Esophagus muscularis mucosa (tissue), 4 donors: ENCODE measurements at places on chromosomes 4 and X. TPM values are rescaled to one million over a fixed set of nuclear protein-coding genes. Genes with fewer than 3 reads are reported as not detected.

The HSFX3 gene
- total RNA-seq: not detected

The STBD1 gene
- total RNA-seq: 19.2 TPM

- no peak for DNase-seq
- H3K4me1 ChIP-seq: no peaks in the 10 kb centered on the region
- H3K27ac ChIP-seq: no peak overlapping the region
- no peak overlapping the region for H3K4me3 ChIP-seq
- H3K36me3 ChIP-seq: no peaks in the 10 kb centered on the region
These were observed 438.3 kb downstream of the CENPC start for GRCh38 chr4:67106861-67107460.

The DNAAF6 gene
- not detected for total RNA-seq

GRCh38 chr4:64353904-64354303 lies 55.3 kb downstream of the TECRL start:
- no peaks in the 10 kb centered on the region for H3K27me3 ChIP-seq
- H3K4me1 ChIP-seq: no peaks in the 10 kb centered on the region
- no peak overlapping the region for H3K4me3 ChIP-seq

The GPC4 gene
- 54.3 TPM for total RNA-seq

The BCOR gene
- 21.1 TPM for total RNA-seq

DNA sequence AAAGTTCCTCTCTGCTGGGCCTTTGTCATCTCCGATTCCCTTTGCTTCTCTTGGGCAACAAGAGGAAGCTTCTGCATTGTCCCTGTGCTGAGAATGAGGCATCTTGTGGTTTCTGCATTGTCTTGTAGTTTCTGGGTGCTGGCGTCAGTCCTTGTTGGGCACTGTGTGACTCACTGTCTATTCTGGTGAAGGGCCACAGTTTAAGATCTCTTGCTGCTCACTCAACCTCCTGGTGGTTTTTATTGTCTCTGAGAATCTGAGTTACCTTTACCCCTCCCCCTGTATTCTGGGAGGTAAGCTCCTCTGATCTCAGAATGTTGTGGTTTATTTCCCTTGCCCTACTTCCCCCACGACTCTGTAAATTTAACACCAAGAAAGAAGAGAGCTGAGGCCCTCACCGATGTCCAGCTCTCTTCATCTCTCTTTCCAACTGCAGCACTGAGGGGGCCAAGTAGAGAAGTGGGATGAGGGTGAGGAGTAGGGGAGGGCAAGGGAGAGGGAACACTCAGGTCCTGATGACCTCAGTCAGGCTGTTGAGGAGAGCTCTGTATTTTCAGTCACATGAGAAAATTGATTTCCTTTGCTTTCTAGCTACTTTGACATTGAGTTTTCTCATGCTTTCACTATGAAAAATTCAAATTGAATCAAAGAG lies 441.6 kb upstream of the PITX2 start:
- no peaks in the 10 kb centered on the region for H3K36me3 ChIP-seq
- no peak for DNase-seq
- no peaks in the 10 kb centered on the region for H3K27me3 ChIP-seq
- H3K4me3 ChIP-seq: no peak overlapping the region
- no peak overlapping the region for H3K27ac ChIP-seq

DNA sequence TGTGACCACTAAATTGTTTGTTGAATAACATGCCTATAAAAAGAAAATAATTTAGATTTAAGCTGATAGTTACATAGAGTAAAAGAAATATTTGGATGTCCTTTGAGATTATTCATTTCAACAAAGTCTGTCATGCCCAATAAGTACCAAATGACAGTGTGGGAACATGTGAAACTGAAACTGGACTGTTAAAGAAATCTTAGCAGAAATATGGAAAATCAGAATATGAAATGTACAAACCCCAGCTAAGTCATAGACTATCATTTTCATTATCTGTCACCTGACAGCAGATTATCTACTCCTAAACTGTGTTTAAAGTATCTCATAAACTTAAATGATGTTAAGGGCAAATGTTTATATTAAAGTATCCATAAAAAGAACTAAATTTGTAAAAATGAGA lies 437.8 kb upstream of the FAM241A start:
- no peaks in the 10 kb centered on the region for H3K27me3 ChIP-seq
- H3K27ac ChIP-seq: no peak overlapping the region
- DNase-seq: no peak
- H3K36me3 ChIP-seq: no peaks in the 10 kb centered on the region
- no peaks in the 10 kb centered on the region for H3K4me1 ChIP-seq

The AFM gene
- not detected for total RNA-seq

DNA sequence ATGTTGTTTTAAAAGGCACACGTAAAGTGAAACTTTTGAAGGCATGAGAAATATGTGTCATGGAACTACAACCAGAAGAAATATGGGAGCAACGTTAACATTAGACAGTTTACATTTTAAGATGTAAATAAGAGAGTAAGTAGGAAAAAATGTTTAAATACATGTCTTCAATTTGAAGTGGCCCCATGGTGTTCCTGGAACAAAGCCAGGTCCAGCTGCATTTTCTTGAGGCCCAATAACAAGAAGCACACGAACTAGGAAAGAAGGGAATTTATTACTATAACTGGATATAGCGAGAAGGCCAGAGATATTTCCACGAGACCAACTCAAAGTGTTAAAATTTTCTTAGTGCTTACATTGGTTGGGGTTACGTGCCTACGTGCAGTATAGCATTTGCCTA lies 458.1 kb downstream of the KCTD8 start:
- H3K36me3 ChIP-seq: no peaks in the 10 kb centered on the region
- H3K27me3 ChIP-seq: no peaks in the 10 kb centered on the region
- no peak overlapping the region for H3K4me3 ChIP-seq
- H3K27ac ChIP-seq: no peak overlapping the region
